Stimulated activated CD4-positive, alpha-beta T cell treated with anti-CD3 and anti-CD28 coated beads, Interleukin-1b, Interleukin-23, amount 100 ng/mL, for 48 hours (primary cell): ENCODE measurements at places on chromosomes 3 and 15.

GRCh38 chr15:35301088-35301487 lies 216.0 kb upstream of the NANOGP8 start:
- DNase-seq: no peak

DNA sequence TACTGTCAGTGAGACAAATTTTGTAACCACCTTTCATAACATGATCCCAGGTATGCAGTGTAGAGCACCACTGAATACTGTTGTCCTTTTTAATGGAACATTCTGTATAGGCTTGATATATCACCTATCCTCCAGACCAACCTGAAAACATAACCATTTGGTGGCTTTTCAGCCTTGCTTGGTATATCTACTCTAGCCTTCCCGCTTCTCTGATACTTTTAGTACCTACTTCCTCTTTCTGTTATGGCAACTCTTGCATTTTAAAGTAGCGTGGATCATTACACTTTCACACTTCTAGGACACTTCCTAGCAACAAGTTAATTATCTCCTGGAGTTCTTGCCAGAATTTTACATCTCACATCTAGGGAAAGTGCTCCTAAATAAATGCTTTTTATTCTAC lies 226.6 kb upstream of the ROBO1 start:
- no peak for DNase-seq

DNA sequence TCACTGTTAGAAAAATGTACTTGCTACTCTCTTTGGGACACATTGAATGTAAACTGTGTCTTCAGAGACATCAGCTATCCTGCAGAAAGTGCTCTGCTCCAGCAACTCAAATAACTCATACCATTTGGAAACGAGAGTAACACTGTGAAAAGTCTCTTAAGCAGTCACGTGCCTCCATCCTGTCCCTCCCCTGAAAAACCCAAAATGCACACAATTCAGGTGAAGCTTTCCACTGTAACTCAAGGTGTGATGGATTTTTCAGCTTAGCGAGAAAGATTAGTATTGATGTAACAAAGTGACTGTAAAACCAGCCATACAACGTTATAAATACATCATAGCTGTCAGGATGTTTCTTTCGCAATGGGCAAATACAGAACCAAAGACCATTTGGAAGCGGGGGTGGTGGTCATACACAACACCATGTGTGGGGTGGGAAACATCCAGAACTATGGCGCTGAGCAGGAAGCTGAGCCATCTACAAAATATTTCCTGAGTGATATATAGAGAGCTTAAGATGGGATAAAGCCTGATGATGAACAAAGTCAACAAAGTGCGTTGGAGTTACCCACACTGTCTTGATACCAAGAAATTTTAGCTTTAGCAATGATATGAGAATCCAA lies 332.3 kb downstream of the FOXP1 start:
- no peak for DNase-seq

DNA sequence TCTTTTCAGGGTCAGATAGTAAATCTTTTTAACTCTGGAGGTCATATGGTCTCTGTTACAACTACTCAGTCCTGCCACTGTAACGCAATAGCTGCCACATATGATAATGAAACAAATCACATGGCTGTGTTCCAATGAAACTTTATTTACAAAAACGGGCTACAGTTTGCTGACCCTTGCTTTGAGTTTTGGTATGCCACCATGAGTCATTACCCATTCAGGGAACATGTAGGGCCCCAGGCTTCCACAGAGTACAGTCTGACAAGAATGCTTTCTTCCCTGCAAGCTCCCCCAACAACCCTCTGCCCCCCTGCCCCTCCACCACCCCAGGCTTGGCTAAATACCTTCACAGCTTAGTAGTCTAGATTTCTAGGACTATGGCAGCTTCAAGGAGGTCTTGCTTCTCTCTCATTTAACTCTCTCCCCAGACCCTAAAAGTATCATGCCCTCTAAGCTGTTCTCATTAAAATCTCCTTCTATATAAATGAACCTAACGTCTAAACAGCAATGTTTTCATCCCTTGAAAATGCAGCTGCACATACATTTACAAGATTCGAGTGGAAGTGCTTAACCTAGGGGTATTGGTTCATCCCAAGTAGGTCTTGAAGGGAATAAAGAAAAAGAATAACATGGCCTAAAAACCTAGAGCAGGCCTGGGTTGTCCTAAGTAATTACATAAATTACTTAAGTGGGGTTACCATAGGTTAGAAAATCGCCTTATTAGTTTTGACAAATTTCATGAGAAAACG lies 117.8 kb upstream of the PRICKLE2 start:
- DNase-seq: no peak

DNA sequence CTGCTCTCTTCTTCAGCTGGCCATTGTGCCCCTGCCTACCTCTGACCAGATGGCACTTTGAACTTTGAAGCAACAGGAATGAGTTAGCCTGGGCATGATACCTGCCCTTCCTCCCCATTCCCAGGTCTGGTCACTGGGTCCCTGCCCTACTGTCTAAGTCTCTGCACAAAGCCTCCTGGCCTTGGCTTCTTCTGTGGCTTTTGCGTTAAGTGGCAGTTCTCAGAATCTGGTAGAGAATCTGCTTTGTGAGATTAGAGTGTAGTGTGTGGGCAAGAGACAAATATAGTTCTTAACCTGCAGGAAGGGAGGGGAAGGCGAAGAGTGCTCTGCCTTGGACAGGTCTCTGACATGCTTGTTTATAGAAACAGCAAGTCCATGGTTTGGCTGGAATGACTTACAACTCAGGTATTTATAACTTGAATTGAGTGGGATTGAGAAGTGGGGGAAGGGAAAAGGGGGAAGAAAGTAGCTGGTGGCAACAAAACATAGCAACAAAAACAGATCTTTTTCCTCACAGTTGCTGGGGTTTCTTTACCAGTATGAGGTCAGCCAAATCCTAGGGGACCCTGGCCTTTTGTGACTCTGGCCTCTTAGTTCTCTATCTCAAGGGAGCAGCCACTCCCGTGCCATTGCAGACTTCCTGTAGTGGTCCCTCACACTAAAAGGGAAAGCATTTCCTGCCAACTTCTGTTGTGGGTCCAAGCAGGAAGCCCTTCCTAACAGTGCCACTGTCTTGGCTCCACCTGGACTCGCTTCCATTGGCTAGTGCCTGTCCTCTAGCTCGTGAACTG lies 16.7 kb downstream of the MAPKBP1 start:
- no peak for DNase-seq

DNA sequence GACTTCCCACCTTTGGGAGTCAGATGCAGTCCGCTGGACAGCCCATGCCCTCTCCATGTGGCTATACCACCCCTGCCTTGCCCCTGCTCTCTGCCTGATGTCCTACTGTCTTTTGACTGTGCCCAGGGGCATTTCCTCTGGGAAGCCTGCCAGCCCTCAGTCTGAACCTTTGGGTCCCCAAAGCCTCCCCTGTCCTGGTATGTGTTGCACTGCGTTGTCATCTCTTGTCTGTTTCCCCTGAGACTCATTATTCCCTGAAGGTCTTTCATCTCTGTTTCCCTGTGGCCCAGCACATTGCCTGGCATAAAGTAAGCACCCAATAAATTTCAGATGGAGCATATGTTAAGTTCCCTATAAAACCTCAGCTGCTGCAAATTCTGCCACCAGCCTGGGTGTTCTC lies 236.6 kb upstream of the CTDSPL start:
- no peak for DNase-seq

DNA sequence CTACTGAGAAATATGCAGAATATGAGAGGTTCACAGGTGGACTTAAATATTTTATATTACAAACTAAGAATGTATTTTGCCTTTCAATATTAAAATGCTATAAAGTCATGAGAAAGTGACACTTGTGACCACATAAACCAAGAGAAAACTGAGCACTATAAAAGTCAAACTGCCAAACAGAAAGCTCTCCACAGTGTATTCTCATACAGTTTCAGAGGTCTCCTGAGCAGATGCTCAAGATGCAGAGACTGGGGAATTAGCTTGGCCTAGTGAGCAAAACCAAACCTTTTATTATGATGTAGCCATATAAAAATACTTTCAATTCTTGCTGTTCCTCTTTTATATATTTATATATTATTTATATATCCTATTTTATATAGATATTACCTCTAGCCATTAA lies 227.8 kb downstream of the TBC1D5 start:
- DNase-seq: no peak

DNA sequence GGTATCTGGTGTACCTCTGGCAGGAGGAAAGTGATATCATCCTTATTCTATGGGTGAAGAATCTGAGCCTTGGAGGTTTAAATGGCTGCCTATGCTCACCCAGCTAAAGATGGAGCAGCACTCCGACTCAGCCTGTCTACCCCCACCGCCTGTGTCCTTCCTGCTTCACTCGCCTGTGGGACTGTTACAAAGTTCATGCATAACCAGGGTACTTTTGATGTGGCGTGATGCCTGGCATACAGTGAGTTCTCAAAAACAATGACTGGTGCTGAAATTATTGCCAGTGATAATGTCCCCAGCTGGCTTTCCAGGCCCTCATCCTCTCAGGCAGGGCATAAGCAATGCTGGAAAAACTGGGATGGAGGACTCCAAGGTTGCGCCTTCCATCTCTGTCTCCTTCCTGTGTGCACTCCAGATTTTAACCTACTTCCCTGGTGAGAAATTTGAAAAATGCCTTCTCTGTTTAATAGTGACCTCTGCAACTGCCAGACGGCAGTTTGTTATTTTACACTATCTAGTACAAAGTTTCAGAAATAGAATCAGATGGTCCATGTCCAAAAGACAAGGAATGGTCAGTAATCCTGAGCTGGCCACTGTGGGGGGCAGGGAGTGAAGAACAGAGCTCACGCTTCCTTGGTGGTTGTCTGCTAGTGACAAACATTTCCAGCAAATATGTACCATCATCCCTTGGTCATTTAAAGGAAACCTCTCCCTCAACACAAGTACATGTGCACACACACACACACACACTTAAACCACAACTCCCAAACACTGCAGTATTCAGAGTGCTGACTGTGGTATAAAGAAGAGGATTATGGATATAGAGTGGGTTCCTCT lies 86.5 kb upstream of the NMNAT3 start:
- no peak for DNase-seq

DNA sequence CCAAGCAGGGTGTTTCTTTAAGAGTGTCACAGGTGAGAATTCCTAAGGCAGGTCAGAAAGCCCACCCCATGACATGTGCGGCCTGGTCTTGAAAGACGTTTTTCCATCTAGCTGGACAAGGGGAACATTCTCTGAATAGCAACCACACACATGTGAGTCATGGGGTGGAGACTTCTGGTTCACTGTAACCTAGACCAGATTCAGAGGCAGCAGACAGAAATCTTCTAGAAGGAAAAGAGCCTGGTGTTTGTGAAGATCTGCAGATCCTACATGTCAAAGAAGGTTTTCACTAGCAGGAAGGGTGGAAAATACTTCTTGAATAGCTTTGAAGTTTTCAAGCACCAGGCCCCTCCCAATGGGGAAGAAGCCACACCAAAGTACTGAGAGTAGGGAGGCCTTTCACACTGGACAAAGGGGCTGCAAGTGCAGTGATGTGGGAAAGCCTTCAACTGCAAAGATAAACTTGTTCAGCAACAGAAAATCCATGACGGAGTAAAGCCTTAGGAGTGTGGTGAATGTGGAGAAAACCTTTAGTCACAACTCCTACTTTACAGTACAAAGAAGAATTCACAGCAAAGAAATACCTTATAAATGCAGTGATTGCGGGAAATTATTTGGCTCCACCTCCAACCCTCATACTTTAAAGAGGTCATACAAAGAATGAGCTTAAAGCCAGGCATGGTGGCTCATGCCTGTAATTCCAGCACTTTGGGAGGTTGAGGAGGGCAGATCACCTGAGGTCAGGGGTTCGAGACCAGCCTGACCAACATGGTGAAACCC lies 17.6 kb downstream of the ADAM10 start:
- no peak for DNase-seq

GRCh38 chr15:69032031-69032430 lies 17.5 kb downstream of the NOX5 start:
- no peak for DNase-seq

DNA sequence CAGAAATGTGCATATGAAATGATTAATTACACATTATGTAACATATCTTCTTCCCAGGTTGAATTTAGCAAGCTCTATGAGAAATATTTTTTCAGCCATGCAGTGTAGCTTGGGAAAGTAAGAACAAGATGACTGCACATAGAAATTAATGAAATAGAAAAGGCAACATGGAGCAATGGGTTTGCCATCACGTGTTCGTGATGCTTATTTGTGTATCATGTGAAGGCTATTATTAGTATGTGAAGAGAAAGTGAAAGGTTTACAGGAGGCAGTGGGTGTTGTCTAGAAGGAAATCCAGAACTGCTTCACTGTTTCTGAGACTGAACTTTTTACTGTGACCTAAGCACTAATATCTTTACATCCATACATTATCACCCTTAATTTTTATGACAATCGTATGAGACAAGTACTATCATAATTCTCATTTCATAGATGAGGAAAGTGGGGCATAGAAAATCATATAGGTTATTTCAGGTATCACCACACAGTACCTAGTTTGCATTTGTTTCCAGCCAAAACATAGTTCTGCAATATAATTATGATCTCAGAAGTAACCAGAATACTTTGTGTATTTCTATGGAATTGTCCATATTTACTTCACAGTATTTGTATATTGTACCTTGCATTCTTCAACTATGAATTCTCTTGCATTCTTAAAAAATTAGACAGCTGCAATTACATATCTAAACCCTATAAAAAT lies 14.9 kb downstream of the SERPINI1 start:
- no peak for DNase-seq

DNA sequence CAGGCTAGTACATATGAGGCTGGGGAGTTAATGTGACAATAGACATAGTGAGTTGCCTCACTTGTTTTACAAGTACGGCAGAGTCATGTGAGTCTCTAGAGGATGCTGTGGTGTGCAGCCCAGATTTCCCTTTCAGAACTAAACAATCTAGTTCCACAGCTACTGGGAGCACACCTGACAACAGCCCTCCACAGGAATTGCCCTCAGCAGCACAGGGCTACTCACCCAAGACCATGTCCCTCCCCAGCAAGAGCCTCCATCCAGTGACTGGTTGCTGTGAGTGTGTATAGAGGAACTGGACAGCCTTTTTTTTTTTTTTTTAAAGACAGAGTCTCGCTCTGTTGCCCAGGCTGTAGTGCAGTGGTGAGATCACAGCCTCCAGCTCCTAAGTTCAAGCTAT lies 40.2 kb upstream of the UBE2E2 start:
- DNase-seq: no peak
